Lung microvascular endothelial cell (primary cell): ENCODE measurements at places on chromosomes 11 and 22.
A peak's percentile ranks its signal among the peaks of the same experiment; 100 is the strongest.

GRCh38 chr11:112630496-112630895, 330.7 kb upstream of the NCAM1 start:
- DNase-seq, result no peak

GRCh38 chr11:116837231-116838091, at the start of gene APOA1:
Gene APOA1 (minus strand): TSS chr11:116837622. CDS start chr11:116837387, 235 bp downstream.
- DNase-seq, result no peak

DNA sequence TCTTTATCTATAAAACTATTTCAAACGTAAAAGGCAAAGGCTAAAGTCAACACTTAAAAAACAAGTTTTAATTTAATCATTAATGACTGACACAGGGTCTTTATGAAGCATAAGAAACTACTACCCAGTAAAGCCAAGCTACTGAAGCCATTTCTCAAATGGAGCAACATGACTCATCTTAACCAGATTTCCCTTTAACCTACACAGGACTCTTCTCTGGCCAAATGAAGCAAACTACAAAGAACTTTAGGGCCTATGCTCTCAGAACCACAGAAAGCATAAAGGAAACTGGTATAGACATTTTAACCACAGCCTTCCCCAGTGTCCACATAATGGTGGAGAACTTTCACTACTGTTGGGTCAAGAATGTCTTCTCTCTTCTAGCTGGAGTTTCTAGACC, 34.7 kb downstream of the ALG9 start:
- peak; percentile 28 for DNase-seq

DNA sequence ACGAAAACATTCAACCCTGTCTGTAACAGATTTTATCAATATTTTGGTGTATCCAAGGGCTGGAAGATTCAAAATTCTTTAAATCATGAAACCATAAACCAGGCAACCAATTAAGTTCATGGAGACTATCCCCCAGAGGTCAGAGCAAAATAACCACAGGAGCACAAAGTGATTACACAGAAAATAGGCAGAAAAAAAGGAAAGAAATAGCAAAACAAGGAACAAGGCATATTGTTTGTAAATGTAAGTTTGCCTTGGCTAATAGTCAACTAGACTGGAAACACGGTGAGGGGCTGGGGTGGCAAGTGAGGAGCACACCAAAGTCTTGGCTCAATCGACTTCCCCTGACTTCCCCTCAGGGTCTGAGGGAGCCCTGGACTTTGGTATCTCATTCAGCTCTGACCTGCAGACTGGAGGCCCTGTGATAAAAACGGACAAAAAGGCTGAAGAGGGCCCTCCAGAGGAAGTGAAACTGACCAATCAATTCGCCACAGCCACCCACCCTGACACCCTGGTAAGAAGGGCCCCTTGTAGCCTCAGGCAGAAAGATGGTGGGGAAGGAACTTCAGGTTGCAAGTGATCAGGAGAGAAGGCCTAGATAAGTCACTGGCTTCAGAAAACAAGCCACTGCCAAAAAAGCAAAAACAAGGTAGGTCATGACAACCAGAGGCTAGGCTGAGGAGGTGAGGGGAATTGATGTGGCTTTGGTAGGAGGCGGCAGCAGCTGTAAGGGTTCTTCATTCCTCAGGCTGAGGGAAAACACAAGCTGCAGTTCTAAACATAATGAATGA, 1.8 kb downstream of the SIK3 start:
- DNase-seq, result no peak

GRCh38 chr22:32531228-32531627, 56.6 kb downstream of the FBXO7 start:
- peak; percentile 63 for DNase-seq

DNA sequence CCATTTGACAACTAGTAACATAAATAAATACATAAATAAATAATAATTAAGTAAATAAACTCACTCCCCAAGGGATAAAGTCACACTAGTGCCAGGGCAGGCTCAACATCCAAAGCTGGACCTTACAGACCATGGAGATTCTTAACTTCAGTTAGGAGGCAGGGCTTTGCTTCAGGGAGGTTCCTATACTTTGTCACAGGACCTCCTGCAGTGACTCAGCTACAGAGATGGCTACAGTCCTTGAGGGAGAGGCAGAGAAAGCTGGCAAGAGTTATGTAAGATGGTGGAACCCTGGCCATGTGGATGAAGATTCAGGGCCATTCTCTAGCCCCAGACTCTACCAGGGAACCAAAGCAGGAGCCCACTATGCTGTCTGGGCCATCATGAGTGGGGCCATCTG, 74.1 kb upstream of the CADM1 start:
- DNase-seq, result no peak

- no peak for DNase-seq
Measured at GRCh38 chr11:104009744-104010143, 26.7 kb upstream of the DDI1 start.

- DNase-seq, result no peak
Measured at GRCh38 chr11:108959874-108960273, 295.0 kb downstream of the DDX10 start.

DNA sequence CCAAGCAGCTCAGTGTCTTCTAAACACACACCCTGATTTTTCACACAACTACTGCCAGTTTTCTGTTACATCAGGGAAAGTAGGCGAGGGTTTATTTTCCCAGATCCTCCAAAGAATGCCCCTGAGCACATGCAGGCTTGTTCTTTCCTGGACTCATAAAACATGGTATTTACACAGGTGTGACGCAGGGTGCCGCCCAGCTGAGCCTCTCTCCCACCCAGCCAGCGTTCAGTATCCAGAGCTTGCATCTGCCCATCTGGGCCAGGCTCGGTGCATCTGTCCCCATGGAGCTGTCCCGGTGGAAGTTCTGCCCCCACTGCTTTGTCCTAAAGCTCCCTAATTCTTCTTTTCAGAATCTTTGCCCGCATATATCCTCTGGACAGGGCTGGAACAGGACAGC, 44.8 kb upstream of the ISX start:
- no peak for DNase-seq

- DNase-seq, result no peak
Measured at GRCh38 chr11:92907671-92908070, 61.8 kb upstream of the MTNR1B start.

DNA sequence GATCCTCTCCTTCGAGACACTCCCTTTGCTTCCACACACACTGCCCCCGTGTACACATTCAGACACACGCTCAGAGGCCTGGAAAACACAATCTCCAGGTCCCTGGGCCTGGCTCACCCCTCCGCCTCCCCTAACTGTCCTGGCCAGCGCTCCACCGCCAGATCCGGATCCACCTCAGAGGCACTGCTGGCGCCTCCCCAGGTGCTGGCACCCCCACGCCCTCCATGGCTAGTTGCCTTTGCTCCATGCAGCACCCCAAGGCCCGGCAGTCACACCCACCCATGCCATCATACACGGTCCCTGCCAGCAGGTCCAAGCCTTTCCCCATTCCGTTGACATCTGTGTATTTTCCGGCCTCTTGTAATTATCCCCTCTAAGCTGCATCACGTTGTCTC, 11.1 kb downstream of the SPTBN2 start:
- DNase-seq, result no peak
